Mucosa of gallbladder (tissue), 1 donor: ENCODE measurements at places on chromosomes 16 and 17.
A peak's percentile ranks its signal among the peaks of the same experiment; 100 is the strongest.

DNA sequence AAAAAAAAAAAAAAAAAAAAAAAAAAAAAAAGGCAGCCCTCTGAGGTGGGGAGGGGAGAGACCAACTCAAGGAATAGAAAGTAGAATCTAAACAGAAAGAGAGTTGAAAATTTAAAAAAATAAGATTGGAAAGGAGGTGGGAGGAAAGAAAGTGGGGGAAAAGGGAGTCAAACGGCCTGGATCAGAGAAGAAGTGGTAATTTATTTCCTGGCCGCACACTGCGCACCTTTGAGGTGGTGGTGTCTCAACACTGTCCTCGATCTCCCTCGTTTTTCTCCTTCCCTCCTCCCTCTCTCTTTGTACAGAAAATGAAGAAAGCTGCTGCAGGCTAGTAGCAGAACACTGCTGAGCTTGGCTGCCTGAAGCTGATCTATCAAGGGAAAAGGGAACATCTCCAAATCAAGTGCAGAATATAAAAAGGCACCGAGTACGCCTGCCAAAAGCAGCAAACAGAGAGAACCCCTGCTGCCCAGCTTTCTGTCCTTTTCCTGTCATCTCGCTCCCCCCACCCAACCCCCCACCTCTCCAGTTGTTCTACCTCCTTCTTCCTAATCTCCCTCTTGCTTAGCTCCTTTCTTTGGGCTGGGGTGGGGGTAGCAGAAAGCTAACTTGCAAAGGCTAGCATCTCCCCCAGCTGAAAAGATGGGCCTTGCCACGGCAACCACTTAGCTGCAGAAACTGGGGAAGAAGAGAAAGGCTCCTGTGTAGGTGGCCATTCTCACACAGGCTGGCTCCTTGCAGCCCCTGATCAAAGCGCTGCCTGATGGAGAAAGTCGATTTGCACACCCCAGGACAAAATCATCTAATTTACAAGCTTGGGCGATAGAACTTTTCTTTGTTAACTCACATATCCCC lies 22.5 kb downstream of the AXIN2 start:
- DNase-seq, result no peak

- no peak for DNase-seq
Observed at GRCh38 chr16:75293772-75294171, 42.3 kb upstream of the BCAR1 start.

GRCh38 chr17:82228278-82228841 lies 482 bp upstream of the SLC16A3 start:
- DNase-seq, result no peak

GRCh38 chr16:7946142-7946541 lies 613.5 kb downstream of the RBFOX1 start:
- DNase-seq, result no peak

- DNase-seq, result no peak
Observed at GRCh38 chr17:12282056-12282455, 261.4 kb downstream of the MAP2K4 start.

DNA sequence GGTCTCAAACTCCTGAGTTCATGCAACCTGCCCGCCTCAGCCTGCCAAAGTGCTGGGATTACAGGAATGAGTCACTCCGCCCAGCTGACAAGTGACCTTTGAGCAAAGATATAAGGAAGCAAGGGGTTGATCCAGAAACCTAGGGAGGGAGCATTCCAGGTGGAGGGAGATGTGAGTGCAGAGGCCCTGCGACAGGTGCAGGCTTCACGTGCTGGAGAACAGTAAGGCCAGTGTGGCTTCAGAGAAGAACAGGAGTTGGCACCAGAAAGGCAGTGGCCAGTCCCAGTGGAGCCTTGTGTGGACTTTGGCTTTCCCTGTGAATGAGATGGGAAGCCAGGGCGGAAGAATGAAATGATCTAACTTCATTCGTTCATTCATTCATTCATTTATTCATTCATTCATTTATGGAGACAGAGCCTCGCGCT lies 73.6 kb upstream of the HAS3 start:
- DNase-seq, result peak; percentile 85

DNA sequence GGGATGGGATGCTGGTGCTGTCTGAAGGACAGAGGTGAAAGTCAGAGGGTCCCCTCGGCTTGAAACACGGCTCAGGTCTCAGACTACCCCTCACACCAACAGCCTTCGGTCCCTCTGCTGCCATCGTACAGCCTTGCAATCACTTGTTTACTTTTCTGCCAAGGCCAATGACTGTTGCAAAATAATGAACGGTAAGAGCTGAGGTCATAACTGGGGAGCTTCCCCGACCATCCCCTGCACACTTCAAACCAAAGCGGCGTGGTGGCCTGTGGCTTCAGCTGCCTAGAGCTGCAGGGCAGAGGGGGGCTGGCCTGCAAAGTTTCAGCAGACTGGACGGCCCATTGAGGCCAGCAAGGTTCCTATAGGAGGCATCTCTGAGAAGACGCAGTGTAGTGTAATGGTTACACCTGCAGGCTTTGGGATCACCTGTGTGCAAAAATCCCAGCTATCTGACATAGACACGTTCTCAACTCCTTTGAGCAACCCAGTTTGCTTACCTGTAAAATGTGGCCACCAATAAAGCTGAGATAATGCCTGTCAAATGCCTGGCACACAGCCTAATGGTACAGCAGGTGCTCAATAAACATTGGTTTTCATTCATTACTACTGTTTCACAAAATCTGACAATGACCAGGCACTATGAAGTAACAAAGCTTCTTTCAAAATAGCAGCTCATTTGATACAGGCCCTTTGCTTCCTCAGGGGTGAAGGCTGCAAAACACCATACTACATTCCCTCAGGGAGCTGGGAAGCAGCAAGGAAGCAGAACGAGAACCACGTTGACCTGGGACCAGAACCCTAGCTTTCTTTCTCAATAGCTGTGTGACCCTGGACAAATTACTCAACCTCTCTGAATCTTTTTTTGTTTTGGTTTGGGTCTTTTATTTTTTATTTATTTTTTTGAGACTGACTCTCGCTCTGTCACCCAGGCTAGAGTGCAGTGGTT lies 5.0 kb downstream of the PAM16 start:
- no peak for DNase-seq

GRCh38 chr16:83458612-83459011 lies 349.2 kb upstream of the HSBP1 start:
- no peak for DNase-seq

- DNase-seq, result peak; percentile 40
Observed at GRCh38 chr17:8887834-8888703, 20.6 kb upstream of the PIK3R6 start.

DNA sequence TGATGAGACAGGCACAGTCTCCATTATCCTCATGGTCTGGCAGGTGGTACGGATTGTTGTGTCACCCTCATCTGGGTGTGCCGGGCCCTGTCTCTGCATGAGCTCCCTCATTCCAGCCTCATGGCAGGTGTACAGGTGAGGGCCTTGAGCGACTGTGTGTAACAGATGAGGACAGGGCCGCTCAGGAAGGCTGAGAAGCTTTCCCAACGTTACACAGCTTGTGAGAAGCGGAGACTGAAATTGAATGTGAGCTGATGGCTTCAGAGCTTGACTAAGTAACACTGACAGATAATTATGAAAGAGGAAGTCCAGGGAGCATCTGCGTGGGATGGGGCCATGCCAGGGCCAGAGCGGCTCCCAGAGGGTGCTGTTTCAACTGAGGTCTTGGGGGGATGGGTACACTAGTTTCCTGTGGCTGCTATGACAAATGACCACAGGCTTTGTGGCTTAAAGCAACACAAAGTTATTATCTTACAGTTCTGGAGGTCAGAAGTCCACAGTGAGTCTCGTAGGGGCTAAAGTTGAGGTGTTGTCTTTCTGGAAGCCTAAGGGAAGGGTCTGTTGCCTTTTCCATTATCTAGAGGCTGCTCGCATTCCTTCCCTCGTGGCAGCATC lies 36.7 kb downstream of the CMIP start:
- DNase-seq, result peak; percentile 68

DNA sequence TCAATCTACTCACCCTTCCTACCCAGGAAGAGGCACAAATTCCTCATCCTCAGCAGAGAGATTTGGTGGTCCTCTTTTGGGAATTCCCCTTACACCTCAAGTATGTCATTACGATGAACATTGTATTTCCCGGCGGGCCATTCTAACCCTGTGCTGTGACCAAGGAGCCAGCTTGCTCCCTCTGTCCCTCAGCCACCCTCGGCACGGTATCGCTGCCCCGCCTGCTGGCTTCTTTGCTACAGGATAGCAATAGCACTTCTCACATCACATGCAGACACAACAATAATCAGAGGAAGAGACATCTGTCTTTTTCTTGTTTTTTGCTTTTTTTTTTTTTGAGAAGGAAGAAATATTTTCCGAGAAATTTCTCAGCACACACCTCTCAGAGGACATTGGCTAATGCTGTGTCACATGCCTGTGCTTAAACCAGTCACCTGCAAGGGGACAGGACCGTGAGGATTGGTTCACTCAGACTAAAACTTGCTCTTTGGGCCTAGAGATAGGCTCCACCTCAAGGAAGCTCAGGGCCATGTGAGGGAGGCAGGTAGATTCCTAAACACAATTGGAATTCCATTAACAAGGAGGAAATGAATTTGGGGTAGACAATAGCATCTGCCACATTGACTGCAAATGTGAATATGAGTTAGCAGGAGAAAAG lies 41.2 kb downstream of the TMC5 start:
- DNase-seq, result no peak

DNA sequence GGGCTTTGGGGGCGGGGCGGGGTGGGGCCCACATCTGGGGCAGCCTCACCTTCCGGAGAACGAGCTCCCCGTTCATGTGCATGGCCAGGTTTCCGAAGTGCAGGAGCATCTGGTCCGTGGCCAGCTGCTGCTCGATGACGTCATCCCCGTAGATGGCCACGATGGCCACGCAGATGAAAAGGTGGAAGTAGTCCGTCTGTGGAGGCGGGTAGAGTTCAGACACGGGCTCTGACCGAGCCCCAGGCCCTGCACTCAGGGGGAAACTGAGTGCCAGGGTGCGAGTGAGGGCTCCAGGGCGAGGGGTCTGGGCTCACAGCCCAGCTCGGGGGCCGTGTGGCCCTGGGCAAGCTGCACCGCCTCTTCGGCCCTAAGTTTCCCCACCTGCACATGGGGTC lies 93.7 kb downstream of the TBC1D16 start:
- DNase-seq, result no peak

DNA sequence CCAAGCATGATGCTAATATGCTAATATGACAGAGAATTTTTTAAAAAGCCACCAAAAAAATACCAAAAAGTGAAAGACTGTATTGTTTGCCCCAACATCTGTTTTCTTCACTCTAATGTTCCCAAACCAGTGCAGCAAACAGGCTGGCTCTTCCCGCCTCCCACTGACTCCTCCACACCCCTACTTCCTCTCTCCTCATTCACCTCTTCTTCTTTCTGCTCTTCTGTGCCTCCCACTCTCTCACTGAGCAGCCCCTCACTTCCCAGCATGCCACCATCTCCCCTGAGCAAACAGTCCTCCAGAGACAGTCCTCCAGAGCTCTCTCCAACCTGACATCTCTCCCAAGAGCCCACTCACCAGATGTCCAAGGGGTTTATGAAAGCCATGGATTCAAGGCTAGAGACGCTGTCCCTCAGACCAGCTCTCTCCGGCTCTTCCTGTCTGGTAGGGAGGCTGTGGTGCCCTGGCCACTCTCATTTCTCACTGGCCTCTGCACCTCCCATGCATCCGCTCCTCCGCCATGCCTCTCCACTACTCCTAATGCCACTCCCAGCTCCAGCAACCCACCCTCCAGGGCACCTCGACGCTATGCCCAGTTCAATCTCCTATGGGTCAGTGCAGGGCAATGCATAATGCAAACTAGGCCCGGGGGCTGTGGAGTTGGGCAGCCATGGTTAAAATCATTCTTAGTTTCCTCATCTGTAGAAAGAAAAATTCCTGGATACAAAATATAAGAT lies 52.9 kb downstream of the ANKRD11 start:
- DNase-seq, result no peak

DNA sequence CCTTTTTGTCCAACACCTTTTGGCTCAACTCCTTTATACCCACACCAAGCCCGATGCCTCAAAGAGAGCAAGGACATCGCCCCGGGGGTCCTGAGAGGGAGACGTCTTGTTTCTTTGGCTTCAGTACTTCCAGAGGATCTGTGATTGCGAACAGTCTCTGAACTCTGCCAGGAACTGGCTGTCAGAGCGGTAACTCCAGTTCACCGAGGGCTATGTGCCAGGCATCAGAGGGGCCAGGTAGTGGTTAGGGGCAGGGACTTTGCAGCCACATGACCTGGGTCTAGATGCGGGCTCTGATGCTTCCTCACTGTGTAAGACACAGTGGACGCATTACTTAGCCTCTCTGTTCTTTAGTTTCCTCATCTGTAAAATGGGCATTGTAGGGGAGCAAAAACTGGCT lies 21.6 kb downstream of the LLGL2 start:
- DNase-seq, result no peak

DNA sequence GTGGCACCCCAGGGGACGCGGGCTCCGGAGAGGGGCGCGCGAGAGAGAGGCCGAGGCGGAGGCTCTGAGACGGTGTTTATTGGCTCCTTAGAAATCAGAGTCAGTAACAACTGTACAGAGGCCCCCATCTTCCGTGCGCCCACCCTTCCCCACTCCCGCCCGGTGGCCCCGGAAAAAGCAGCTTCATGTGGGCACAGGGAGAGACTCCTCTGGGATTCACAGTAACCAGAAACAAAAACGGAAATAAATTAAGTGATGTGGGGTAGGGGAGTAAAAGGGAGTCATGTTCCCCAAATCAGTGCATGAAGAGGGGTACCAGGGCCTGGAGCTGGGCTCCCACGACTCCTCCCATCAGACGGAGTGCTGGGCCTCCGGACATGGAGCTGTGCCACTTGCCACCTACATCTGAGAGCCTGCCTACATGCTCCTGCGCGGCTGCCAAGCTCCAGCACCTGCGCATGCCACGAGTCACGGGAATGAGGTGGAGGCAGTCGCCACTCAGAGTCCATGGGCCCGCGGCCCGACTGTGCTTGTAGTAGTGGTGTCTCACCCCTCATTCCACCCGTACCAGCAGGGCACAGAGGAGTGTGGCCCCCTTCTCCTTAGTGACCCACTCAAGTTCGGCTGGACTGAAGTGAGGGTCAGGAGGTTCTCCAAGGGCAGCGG lies 543 bp upstream of the GPS2 start:
- DNase-seq, result no peak

DNA sequence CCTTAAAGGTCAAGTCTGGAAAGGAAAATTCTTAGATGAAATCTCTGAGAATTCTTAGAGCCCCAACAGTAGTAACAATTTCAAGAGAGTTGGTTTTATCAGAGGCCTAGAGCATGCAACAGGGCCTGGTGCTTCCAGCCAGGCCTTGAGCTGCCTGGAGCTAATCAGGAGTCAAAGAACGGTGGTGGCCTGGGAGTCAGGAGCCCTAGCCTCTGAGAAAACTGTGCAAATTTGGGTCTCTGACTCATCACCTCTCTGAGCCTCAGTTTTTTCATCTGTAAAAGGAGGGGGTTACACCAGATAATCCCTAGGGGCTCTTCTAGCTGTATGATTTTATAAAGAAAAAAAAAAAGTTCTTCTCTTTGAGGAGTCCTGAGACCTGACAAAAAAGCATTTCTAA lies 227.3 kb upstream of the RPL38 start:
- no peak for DNase-seq
